ENCODE measurements at places on chromosomes 7 and 10. TPM values are rescaled to one million over a fixed set of nuclear protein-coding genes. Genes with fewer than 3 reads are reported as not detected.

Gene SCIN
- 1.6 TPM for total RNA-seq

Gene AKR1D1
- not detected for total RNA-seq

Gene CLDN4
- not detected for total RNA-seq

Gene PTPN20
- 0.85 TPM for total RNA-seq

GRCh38 chr7:106344211-106344610, 59.4 kb upstream of the NAMPT start:
- peaks cover 5% of the 10 kb centered on the region for H3K27me3 ChIP-seq
- no peak overlapping the region for H3K4me3 ChIP-seq
- DNase-seq = no peak
- H3K36me3 ChIP-seq = peaks cover 27% of the 10 kb centered on the region
- peaks cover 35% of the 10 kb centered on the region for H3K4me1 ChIP-seq

- no peaks in the 10 kb centered on the region for H3K4me1 ChIP-seq
- H3K4me3 ChIP-seq = no peak overlapping the region
Observed at GRCh38 chr10:89575031-89575430, 39.6 kb upstream of the SLC16A12 start.

DNA sequence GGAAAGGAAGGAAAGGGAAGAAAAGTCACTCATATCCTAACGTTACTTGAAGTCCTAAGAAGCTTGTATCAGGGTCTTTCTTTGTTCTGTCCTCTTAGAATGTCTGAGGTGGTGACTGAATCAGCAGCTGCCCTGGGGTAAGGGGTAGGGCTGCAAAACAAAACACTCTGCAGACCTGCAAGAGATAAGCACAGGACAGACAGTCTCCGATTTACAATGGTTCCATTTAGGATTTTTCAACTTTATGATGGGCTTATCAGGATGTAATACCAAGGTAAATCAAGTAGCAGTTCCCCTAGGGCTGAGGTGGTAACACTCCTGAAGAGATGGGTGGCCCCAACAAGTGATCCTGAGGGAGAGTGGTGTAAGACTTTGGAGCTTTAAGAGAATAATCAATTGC, 16.5 kb downstream of the KDM7A start:
- DNase-seq = no peak
- no peak overlapping the region for H3K27ac ChIP-seq
- peaks cover 68% of the 10 kb centered on the region for H3K4me1 ChIP-seq
- H3K27me3 ChIP-seq = no peaks in the 10 kb centered on the region

All from activated CD4-positive, alpha-beta T cell treated with anti-CD3 and anti-CD28 coated beads, Interleukin-2, amount 10 ng/mL, durations not matched to agents 7 days and 5 days (primary cell).